ENCODE measurements at places on chromosomes 5 and 9. TPM values are rescaled to one million over a fixed set of nuclear protein-coding genes. Genes with fewer than 3 reads are reported as not detected.
A peak's percentile ranks its signal among the peaks of the same experiment; 100 is the strongest.

GRCh38 chr9:12194731-12195130 is 498.5 kb upstream of the TYRP1 start:
- DNase-seq, result no peak

GRCh38 chr9:137586854-137587253 is 3.5 kb downstream of the ZMYND19 start:
- no peak for DNase-seq

DNA sequence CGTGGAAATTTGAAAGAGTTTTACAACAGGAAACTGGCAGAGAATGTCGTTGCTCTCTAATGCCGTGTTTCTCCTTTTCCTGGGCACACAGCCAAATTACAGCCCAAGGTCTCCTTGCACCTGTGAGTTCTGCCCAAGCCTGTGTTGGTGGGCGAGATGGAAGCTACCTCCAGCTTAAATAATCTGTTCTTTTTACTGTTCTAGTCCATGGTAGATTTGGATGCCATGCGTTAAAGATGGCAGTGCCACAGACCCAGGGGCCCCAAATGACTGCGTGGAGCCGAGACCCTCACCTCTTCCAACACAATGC is 92.6 kb upstream of the IRX4 start:
- no peak for DNase-seq

DNA sequence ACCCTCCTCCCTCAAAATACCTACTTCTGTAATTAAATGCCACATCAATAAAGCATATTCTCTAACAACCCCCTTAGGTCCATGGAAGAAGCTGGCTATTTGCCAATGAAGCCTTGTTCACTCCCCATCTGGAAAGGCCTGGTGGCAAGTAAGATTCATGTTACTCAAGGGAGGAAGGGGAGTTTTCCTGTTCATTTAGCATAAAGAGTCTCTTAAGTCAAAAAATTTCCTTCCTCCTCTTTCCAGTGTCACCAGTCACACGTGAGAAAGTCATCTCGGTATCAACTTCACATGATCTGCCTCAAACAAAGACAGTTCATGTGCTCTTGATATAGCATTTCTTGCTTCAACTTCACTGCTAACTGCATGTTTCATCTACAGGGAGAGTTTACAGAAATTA is 32.7 kb upstream of the RIC1 start:
- no peak for DNase-seq

GRCh38 chr9:131382850-131383729 is 10.8 kb upstream of the PRRC2B start:
- peak; percentile 81 for DNase-seq

DNA sequence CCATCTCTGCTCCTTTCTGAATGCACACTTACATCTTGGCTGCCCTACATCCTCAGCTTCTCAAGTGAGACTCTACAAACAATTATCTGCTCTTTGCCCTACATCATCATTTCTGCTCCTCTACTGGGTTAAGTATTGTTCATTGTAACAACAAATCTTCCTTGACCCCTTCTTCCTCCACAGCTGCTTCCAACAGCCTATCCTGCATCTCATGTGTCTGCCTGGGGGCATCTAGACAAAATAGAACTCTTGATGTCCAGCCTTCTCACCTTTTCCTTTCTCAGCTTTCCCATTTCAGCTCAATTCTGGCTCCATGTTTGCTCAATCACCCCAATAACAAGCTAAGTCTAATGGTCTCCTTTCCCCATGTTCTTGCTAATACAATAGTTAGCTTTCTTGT is 509.8 kb downstream of the DIRAS2 start:
- no peak for DNase-seq

TMEM252 gene
- total RNA-seq, result 0.96 TPM

EMB gene
- 7.7 TPM for total RNA-seq

VLDLR gene
- 23.6 TPM for total RNA-seq

NTMT1 gene
- 13.5 TPM for total RNA-seq
